Psoas muscle (tissue), 8 donors: ENCODE measurements at places on chromosomes 2 and 18. TPM values are rescaled to one million over a fixed set of nuclear protein-coding genes. Genes with fewer than 3 reads are reported as not detected.
A peak's percentile ranks its signal among the peaks of the same experiment; 100 is the strongest.

Gene MEP1B
- total RNA-seq: not detected

DNA sequence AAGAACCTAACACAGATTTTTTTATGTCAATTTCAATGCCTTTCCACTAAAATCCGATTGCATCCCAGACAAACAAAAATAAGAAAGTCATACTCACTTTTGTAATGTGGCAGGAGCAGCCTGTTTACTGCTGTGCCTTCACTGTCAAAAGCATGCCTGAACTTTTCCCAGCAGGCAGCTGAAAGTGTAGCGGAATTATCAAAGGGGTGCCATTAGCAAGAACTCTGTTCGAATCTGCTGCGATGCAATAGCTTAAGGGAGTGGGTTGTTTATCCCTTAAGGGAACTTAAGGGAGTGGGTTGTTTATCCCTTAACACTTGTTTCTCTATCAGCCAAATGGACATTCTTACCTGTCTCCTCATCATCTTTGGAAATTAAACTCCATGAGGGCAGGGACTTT, 243.5 kb downstream of the PAX3 start:
- no peak for DNase-seq

GRCh38 chr2:46942143-46942526, 26.5 kb upstream of the MCFD2 start:
- peak; percentile 54 for DNase-seq

DNA sequence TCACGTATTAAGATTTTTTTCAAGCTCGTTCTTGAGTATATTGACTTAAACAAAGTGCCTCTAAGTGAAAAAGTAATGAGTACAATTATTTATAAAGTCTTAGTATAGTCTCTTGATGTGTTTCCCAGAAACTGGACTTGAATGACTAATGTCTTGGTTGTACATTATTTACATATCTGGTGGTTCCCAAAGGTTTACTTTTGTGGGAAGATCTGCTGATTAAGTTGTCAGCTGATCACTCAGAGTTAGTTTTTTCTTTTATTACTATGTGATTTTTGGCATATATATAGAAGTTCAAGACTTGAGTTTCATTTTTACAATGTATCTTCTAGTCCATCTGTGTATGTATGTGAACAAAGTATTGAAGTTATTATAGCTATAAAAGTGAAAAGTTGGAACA, 29.5 kb downstream of the RNF144A start:
- no peak for DNase-seq

- no peak for DNase-seq
Measured at GRCh38 chr18:64519201-64519600, 370.3 kb upstream of the LINC00305 start.

GRCh38 chr2:113253453-113253852, 25.3 kb downstream of the PAX8 start:
- no peak for DNase-seq

DNA sequence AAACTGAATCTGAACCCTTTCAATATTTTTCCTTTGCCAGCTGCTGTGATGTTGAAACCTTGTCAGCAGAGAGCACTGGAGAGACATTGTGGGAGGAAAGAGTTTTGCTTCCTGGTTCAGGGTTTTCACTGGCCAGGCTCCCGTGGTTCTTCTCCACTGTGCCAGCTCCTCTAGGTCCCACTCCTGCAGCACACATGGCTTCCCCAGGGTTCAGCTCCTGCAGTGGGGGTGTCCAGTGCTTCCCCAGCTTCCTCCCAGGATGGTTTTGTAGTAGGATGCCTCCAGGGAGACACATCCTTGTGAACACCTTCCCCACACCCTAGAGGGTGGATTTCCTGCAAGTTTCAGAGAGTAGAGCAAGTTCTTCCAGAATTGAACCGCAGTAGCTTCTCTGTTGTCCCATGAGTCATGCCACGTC, 24.0 kb upstream of the SULT1C3 start:
- no peak for DNase-seq

Gene TFCP2L1
- total RNA-seq: 0.17 TPM

Gene FMNL2
- 8.4 TPM for total RNA-seq

Gene PAX8
- 0.36 TPM for total RNA-seq

GRCh38 chr2:50854381-50854780, 177.6 kb downstream of the NRXN1 start:
- no peak for DNase-seq

GRCh38 chr18:49486134-49486533, 900 bp downstream of the C18orf32 start:
- DNase-seq: no peak

DNA sequence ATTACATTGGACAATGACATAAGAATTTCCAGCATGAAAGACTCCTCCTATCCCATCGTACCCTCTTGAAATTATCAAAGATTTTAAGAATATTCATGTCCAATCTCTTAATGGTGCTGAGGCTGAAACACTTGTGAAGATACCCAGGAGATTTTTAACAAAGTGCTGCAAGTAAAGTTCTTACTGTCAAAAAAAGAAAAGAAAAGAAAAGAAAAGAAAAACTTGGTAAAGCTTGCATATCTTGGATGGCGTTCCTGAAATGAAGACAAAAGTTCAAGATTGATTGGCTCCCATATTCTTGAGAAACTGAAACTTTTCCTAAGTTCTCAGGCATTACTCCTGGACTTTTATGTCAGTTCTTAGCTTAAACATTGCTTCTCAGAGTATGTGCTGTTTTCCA, 1010.5 kb upstream of the PIK3C3 start:
- no peak for DNase-seq

DNA sequence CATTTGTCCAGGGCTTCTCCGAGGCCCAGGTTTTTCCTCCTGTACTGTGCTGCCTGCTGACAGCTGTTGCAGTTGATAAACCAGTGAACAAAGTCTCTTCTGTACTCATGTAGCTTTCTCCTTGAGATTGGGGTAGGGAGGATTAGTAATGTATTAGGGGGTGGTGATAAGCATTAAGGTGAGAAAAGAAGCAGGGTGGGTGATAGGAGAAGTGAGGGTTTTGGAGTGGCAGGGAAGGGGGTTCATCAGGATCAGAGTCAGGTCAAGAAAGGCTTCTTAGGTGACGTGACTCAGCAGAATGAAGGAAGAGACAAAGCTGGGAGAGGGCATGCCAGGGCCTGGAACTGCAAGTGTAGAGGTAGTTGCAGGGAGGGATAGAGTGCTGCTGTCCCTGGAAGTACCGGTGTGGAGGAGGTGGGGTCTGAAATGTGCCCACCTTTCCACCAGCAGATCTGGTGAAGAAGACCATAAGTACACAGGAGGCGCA, 48.7 kb downstream of the PKP4 start:
- no peak for DNase-seq

- no peak for DNase-seq
Measured at GRCh38 chr2:128818704-128819491, 500.2 kb upstream of the HS6ST1 start.

- no peak for DNase-seq
Measured at GRCh38 chr2:236576087-236576486, 6.5 kb downstream of the ACKR3 start.

Gene MOCOS
- 4.8 TPM for total RNA-seq

GRCh38 chr2:27204566-27204965, 7.3 kb upstream of the ATRAID start:
- DNase-seq: no peak

GRCh38 chr2:191544461-191545062, 133.4 kb upstream of the NABP1 start:
- DNase-seq: no peak

Gene NEB
- total RNA-seq: 7,132 TPM

Gene PROKR1
- not detected for total RNA-seq

DNA sequence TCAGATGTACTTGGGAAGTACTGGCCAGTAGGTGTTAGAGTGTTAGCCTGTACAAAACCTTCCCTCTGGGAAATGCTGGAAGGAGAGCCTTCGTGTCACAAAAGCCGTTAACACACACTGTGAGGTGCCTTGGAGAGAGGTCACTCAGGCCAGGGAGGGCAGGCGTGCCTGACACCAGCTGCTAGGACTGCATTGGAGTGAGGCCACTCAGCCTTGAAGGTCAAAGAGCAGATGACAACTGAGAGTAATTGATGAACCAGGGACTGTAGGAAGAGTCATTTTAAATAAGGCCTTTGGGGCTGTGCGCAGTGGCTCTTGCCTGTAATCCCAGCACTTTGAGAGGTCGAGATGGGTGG, 45.4 kb downstream of the ASAP2 start:
- DNase-seq: no peak

Gene TEKT4
- 0.14 TPM for total RNA-seq
